ENCODE measurements at places on chromosomes 3 and 15. TPM values are rescaled to one million over a fixed set of nuclear protein-coding genes. Genes with fewer than 3 reads are reported as not detected.

DNA sequence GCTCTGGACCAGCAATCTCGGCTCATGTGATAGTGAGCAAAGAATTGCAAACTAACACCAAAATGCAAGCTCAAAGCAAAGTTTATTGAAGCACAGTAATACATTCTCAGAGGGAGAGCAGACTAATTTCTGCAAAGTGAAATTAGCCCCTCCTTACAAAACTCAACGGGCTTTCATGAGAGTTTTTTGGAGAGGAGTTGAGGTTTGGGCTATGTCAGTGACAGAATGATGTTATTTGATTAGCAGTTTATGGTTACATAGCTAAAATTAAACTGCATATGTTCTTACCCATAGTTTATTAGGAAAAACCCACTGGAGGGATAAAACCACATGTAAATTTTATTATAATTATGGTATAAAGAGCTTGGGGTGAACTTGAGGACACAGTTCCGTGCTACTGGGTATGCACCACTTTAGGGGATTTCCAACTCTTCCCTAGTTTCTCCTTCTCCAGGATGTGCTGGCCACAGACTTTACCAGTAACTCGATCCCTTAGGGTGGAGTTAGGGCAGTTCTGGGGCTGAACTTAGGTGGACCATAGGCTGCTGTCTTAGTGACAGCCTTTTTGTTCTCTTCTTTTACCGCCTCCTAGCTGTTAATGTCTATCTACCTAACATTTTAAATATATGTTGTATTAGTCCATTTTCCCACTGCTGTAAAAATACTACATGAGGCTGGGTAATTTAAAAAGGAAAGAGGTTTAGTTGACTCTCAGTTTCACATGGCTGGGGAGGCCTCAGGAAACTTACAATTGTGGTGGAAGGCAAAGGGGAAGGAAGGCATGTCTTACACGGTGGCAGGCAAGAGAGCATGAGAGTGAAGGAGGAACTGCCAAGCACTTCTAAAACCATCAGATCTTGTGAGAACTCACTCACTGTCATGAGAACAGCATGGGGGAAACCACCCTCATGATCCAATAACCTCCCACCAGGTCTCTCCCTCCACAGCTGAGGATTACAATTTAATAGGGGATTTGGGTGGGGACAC is 8.9 kb upstream of the AADACL2 start:
- H3K36me3 ChIP-seq = no peaks in the 10 kb centered on the region
- H3K4me3 ChIP-seq = no peak overlapping the region
- no peak for DNase-seq
- H3K4me1 ChIP-seq = no peaks in the 10 kb centered on the region

DNA sequence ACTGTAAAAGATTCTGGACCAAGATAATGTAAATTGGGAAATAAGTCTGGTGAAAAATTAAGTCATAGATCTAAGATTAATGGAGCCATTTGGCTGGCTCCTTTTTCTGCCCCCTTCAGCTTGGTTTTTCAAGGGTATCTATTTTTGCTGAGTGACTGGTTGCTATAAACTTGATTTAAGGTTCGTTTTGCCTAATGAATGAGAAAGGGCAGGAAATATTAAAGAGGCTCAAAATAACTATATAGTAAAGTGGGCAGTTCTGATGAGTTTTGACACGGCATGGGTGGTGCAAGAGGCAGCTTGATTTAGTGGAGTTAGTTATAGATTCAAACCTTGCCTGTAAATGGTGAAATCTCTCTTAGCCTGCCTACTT is 140.7 kb downstream of the STAC start:
- DNase-seq = no peak
- H3K27ac ChIP-seq = no peak overlapping the region
- no peaks in the 10 kb centered on the region for H3K36me3 ChIP-seq
- no peaks in the 10 kb centered on the region for H3K27me3 ChIP-seq

HCLS1 gene
- 22.0 TPM for total RNA-seq

CCDC13 gene
- 0.49 TPM for total RNA-seq

CCR2 gene
- total RNA-seq = not detected

STAC gene
- total RNA-seq = not detected
